GM12865 (cell line): ENCODE measurements at places on chromosomes 7 and 10.
A peak's percentile ranks its signal among the peaks of the same experiment; 100 is the strongest.

GRCh38 chr7:50560865-50561351 lies 4.3 kb downstream of the DDC start:
- no peak for DNase-seq

DNA sequence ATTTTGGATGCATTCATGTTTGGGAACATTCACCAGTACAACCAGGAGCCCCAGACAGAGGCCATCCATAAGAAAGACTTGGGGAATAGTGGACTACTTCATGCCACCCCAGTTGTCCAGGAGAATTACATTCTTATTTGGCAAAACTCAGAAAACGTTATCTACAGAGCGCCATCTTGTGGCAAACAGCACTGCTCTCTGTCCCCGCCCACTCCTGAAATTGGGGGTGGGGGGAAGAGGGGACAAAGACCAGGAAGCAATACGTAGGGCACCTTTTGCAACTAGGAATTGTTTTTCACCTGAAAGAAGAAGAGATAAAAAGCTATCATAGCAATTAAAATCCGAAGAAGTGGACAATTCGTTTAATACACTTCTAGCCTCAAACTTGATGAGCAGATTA lies 134.6 kb upstream of the MGMT start:
- peak; percentile 3 for DNase-seq

DNA sequence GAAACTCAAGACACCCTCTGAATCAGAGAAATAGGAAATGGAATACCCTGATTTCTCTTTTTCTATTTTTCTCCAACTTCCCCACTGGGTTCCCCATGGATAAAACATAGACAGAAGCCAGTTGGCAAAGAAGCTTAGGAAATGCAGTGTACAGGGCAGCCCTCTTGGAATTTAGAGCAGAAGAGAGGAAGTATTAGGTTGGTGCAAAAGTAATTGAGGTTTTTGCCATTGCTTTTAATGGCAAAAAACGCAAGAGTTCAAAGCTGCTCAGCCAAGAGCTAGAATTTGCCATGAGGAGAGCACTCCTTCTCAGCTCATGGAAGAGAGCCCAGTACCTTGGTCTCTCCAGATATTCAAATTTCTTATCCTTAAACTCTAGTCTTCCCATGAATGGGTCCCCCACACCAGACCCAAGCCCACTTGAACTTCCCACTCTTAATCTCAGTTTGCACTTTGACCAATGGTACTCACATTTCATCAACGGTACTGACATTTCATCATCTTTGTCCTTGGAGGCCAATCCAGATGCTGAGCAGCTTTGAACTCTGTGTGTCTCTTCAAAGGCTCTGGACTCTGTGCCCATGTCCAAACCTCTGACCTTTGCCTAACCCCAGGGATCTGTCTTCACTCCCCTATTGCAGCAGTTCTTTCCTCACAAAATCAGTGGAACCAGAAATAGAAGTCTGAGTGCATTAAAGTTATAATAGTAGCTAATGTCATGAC lies 73.2 kb upstream of the PPP1R3C start:
- DNase-seq: no peak

DNA sequence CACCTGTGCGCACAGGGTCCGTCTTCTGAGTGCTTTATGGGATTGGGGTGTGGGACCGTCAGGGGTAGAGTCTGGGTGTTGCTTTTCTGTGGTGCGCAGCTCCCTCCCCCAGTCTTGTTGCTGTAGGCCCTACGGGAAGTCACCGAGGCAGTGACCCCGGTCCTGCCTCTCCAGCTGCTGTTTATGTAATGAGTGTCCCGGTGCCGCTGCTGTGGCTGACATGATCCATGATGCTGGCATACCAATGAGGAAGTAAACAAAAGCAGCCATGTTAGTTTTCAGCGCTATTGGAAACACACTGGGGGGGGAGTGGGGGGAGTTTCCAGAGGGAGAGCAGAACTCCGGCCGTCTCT lies 1.1 kb downstream of the TRIM8 start:
- peak; percentile 76 for DNase-seq

- peak; percentile 75 for DNase-seq
These were observed 160.3 kb downstream of the CELF2 start for GRCh38 chr10:11177926-11178471.

DNA sequence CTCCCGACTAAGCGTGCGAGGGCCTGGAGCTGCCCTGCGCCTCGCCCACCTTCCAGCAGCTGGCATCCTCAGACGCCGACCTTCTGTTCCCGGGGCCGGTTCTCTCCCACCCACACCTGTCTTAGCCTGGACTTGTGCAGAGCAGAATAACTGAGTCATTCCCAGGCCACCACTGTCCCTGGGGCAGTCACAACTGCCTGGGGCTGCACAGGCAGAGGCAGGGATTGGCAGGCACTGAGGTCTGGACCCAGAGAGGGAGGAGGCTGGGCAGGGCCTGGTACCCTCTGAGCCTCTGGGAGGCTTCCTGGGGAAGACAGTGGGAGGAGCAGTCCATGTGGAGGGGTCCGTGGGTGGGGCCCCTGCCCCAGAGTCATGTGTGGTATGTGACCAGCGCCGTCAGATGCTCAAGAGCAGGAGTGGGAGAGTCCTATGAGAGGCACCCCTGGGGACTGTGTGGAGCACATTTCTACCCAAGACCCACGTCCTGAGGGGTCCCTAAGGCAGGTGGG lies 74.3 kb downstream of the NKX6-2 start:
- no peak for DNase-seq

GRCh38 chr10:3391657-3392056 lies 219.1 kb upstream of the PITRM1 start:
- DNase-seq: no peak

DNA sequence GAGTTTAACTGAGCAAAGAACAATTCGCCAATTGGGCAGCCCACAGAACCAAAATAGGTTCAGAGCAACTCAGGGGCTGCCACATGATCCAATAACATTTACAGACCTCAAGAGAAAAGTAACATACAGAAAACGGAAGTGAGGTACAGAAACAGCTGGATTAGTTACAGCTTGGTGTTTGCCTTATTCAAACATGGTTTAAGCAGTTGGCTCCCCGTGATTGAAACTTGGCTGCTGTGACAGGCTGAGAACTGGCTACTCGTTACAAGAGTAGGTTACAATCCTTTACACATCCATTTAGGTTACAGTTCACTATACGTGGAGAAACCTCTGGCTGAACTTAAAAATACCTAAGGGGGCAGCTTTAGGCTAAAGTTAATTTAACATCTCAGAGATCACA lies 673.1 kb upstream of the PHF14 start:
- DNase-seq: peak; percentile 32

GRCh38 chr10:42769673-42770072 lies 12.9 kb upstream of the BMS1 start:
- DNase-seq: no peak

GRCh38 chr7:149838992-149839408 lies 825 bp downstream of the ZNF862 start:
- no peak for DNase-seq

GRCh38 chr10:24935504-24936292 lies 16.7 kb downstream of the PRTFDC1 start:
- no peak for DNase-seq

DNA sequence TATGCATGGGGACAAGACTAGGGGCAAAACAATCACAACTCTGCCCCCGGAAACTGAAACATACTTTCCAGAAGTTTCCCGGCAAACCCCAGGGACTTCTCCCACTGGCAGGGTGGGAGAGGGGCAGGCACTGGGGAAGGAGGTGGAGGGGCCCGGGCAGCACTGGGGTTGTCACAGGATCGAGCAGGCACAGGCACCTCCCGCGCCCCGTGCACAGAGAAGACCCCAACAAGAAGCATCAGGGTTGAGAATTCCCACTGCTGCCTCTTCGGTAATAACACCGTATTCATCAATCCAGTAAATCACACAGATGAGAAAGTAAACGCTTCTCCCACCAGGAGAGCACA lies 490.5 kb downstream of the PTPRN2 start:
- no peak for DNase-seq

DNA sequence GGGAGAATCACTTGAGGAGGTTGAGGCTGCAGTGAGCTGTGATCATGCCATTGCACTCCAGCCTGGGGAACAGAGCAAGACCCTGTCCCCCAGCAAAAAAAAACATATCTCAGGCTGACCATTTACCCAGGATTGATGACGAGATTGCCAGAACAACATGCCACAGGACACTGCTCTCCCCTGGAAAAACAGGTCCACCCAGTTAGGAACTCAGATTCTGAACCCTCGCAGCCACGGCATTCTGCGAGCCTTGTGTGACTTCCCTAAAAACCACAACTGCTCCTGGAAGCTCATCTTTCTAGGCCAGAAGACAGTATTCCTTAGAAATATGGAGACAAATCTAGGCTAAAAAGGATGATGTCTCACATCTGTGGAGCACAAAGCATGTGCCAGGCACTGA lies 42.1 kb upstream of the SH2B2 start:
- DNase-seq: no peak

DNA sequence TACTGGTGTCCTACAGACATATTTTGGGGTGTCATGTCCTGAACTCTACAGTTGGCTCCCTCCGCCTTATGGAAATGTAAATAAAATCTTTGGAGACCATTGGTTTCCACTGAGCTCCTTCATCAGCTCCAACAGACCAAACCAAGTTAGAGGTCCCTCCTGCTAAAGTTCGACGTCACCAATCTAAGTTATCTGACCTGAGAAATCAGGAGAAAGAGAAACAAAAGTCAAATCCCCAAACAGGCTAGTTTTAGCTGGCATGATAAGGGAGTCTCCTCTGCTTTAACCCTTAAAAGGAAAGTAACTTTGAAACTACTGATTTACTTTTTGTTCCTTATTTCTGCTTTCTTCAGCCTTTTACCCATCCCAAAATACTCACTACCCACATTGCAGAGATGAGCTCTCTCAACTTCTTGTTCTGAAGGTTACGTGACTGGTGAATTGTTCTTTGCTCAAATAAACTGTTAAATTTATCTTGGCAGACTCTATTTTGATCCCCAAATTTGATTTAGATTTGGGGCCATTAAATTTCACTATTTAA lies 39.9 kb downstream of the AVL9 start:
- no peak for DNase-seq

GRCh38 chr10:45660876-45661411 lies 11.6 kb downstream of the ZFAND4 start:
- DNase-seq: peak; percentile 19

- peak; percentile 49 for DNase-seq
These were observed 197.3 kb downstream of the MACC1 start for GRCh38 chr7:20019757-20020432.

GRCh38 chr10:26837139-26837538 lies 23.6 kb downstream of the ABI1 start:
- DNase-seq: no peak
